Activated T-cell treated with anti-CD3 and anti-CD28 coated beads for 48 hours (primary cell): ENCODE measurements at places on chromosomes 7 and 10.

DNA sequence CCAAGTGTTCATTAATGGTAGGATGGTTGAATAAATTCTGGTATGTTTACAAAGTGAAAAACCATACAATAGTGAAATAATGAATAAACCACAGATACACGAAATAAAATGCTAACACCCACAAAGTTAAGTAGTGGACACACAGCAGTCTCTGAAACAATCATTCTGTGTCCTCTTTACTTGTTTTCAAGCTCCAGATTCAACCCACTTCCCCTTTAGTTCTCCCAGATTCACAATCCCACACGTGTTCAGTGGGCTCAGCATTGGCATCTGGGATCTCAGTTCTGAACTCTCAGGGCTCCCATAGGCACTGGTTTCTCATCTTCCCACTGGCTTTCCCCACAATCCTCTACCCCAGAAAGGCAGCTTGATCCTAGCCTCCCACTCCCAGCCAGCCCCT lies 44.9 kb downstream of the SEM1 start:
- DNase-seq, result no peak

- DNase-seq, result no peak
Measured at GRCh38 chr10:14413523-14413922, 82.8 kb upstream of the FRMD4A start.

DNA sequence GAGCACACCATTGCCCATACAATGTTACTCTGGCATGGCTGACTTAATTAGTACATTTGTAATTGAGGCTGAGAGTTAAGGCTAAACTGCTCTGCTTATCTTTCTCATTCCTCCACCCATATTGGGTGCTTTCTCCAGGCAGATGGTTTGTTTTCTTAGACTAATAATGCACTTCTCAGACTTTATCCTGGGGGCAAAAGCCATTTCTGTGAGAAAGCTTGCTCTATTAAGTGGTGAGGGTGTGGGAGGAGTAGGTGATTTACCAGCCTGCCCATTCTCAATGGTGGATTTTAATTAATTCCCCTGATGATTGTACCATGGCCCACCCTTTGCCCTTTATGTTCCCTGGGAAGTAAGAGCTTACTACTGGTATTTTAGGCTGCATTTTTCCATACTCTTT lies 174.8 kb downstream of the FOXP2 start:
- DNase-seq, result no peak

DNA sequence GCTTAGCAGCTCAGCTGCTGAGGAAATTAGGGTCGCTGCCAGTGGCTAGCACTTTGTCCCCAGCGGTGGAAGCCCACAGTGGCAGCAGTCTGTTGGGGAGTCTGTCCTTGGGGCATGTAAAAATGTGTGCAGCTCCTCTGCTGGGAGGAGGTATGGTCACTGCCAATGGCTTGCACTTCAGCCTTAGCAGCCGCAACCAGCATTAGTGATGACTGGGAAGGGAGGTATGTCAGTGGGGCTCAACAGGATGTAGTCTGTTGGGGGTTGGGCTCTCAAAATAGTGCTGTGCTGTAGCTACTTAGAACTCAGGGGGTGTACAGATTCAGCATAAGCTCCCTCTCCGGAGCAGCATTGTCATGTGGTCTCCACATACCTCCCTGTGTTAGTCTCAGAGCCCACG lies 189.9 kb downstream of the ZEB1 start:
- DNase-seq, result no peak

- peak; percentile 43 for DNase-seq
Measured at GRCh38 chr7:5396542-5396941, 27.1 kb downstream of the TNRC18 start.

DNA sequence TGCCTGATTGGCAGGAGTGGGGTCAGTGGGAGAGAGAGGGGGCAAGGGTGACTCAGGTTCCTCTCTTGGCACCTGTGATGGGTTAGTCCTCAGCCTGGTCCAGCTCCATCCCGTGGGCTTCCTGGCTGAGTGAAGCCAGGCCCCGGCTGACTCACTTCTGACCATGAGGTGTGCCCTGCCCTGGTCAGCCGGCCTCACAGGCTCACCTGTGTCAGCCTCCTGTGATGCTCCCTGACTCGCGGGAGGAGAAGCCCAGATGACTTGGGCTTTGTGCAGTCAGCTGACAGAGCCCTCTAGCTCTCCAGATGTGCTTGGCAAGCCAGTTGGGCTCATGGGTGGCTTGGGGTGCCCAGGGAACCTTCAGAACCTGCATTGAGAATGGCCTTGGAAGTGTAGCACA lies 16.0 kb upstream of the PPIF start:
- no peak for DNase-seq

GRCh38 chr7:106521541-106521940 lies 139.4 kb downstream of the CCDC71L start:
- DNase-seq, result no peak

GRCh38 chr7:16071246-16071857 lies 350.0 kb downstream of the CRPPA start:
- DNase-seq, result no peak
